ENCODE measurements at places on chromosomes 4 and X.

GRCh38 chrX:19772822-19773628 lies 114.4 kb downstream of the SH3KBP1 start:
- DNase-seq, result no peak

GRCh38 chrX:73561801-73562200 lies 1.2 kb upstream of the CHIC1 start:
- DNase-seq, result no peak

GRCh38 chrX:52216541-52216940 lies 31.9 kb downstream of the MAGED4 start:
- DNase-seq, result no peak

GRCh38 chr4:55547466-55547770 lies 709 bp upstream of the CLOCK start:
- DNase-seq, result no peak

- DNase-seq, result no peak
Measured at GRCh38 chrX:123181233-123181914, 2.7 kb upstream of the GRIA3 start.

DNA sequence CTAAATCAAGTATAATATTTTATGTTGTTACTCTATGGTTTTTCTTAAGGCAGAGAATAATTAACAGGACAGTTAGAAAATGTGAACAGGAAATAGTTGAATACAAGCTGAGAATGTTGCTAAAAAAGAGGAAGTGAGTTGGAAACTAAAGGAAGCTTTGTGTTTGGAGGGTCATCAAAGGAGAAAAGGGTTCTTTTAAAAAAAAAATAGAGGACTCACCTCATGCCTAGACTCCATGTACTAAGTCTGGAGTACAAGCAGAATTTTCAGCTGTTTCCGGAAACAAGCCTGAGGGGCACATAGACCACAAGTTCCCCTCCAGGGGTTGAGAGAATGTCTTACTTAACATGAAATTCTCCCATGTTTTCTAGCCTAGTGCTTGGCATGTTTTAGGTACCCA lies 20.1 kb upstream of the MAP7D3 start:
- DNase-seq, result no peak

DNA sequence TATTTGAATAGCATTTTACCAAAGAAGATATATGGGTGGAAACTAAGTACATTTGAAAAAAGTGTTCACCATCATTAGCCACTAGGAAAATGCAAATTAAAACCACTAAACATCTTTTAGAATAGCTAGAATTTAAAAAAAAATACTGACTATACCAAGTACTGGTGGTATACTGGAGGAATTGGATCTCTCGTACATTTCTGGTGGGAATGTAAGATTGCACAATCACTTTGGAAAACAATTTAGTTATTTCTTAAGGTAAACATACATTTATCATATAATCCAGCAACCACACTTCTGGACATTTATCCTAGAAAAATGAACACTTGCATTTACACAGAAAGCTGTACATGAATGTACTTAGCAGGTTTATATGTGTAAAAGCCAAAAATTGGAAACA lies 303.5 kb downstream of the MID1IP1 start:
- DNase-seq, result no peak

GRCh38 chr4:153140294-153140693 lies 63.9 kb upstream of the TRIM2 start:
- DNase-seq, result no peak

DNA sequence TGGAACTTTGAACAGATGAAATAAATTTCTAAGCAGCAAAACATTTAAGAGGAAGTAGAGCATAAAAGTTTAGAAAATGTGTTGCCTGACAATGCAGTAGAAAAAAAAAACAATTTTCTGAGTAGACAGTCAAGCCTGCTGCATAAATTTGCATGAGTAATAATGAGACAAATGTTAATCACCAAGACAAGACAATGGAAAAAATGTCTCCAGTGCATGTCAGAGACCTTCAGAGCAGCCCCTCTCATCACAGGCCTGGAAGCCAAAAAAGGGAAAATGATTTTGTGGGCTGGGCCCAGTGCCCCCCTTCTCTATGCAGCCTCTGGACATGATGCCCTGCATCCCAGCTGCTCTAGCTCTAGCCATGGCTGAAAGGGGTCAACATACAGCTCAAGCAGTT lies 204.6 kb downstream of the COX18 start:
- no peak for DNase-seq

GRCh38 chr4:179472164-179472563 lies 2029.9 kb upstream of the AGA start:
- DNase-seq, result no peak

- DNase-seq, result no peak
Measured at GRCh38 chr4:4719436-4719835, 140.0 kb upstream of the MSX1 start.

- DNase-seq, result no peak
Measured at GRCh38 chr4:56048702-56049431, 100.1 kb downstream of the CEP135 start.

GRCh38 chrX:110268395-110268794 lies 49.5 kb downstream of the AMMECR1 start:
- no peak for DNase-seq

- DNase-seq, result no peak
Measured at GRCh38 chr4:10703766-10704429, 19.3 kb upstream of the CLNK start.

GRCh38 chr4:183409483-183409882 lies 35.0 kb upstream of the CDKN2AIP start:
- no peak for DNase-seq

GRCh38 chrX:150337536-150337935 lies 25.6 kb upstream of the MAMLD1 start:
- no peak for DNase-seq

DNA sequence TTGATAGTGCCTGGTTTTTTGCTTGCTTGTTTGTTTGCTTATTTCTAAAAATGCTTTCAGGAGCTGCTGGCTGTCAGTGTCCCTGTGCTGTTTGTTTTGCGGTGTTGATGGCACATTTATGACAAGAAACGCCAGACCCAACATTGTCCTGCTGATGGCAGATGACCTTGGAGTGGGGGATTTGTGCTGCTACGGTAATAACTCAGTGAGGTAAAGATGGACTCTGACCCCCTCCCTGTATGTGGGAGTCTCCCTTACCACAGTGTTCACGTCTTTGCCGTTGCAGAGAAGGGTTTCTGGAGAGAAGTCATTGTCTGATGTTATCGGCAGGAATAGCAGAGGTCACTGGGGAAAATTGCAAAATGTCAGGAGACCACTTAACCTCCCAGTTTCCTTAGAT lies at the start of gene ARSH:
TSS of gene ARSH (plus strand) at position 52 of the 400 bp plus-strand sequence. CDS start at position 119, 67 bp downstream.
- no peak for DNase-seq

GRCh38 chrX:134908356-134908755 lies 82.4 kb upstream of the SMIM10 start:
- DNase-seq, result no peak

- DNase-seq, result peak; percentile 32
Measured at GRCh38 chr4:152780267-152780778, 569 bp downstream of the ARFIP1 start.

- DNase-seq, result no peak
Measured at GRCh38 chrX:13551610-13552009, 17.8 kb upstream of the EGFL6 start.

- DNase-seq, result no peak
Measured at GRCh38 chrX:16979226-16979625, 32.8 kb downstream of the REPS2 start.

GRCh38 chrX:20361081-20361889 lies 94.6 kb upstream of the RPS6KA3 start:
- no peak for DNase-seq

- peak; percentile 54 for DNase-seq
Measured at GRCh38 chr4:177119021-177119471, 190.6 kb upstream of the NEIL3 start.

GRCh38 chrX:133681421-133681820 lies 266.1 kb upstream of the GPC4 start:
- DNase-seq, result no peak

- DNase-seq, result no peak
Measured at GRCh38 chrX:97882306-97882705, 998.6 kb downstream of the RPA4 start.

GRCh38 chrX:45198301-45198700 lies 2.4 kb downstream of the DIPK2B start:
- DNase-seq, result no peak

DNA sequence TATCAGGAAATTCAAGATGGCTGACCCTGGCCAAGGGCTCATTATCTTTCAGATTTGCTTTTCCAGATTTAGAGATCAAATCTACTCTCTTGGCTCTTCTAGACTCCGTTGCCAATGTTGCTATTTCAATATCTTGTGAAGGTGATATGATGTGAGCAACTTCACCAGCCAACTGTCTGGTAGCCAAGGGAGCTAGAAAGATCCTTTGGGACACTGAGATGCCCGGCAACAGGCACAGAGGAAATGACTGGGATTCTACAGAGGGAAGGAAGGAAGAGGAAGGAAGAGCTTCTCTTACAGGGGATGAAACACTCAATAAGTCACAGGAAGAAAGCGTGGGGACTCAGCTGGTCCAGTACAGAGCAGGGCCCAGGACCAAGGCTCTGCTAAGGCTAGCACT lies 121.9 kb upstream of the GPC4 start:
- no peak for DNase-seq

- no peak for DNase-seq
Measured at GRCh38 chr4:4200624-4201023, 26.1 kb downstream of the OTOP1 start.

- no peak for DNase-seq
Measured at GRCh38 chr4:168759959-168760527, 250.0 kb downstream of the CBR4 start.

GRCh38 chrX:16012250-16012649 lies 111.1 kb upstream of the GRPR start:
- DNase-seq, result no peak

GRCh38 chr4:144449611-144450010 lies 196.3 kb upstream of the HHIP start:
- no peak for DNase-seq

DNA sequence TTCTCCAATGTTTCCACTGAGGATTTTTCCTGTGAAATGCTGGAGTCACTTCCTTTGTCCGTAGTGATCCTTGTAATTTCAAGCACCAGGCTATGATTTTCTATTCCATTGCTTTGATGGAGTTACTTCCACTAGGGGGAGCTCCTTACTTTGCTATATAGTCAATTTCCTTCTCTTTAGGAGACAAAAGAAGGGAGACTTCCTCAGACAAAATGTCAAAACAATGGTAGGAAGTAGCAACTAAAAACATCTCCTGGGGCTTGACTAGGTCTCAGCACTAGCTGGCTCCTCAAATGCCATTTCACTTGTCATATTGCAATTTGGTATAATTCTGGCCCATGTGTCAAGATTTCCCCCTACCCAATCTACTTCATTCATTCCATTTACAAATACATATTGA lies 24.1 kb downstream of the ZCCHC12 start:
- DNase-seq, result no peak

DNA sequence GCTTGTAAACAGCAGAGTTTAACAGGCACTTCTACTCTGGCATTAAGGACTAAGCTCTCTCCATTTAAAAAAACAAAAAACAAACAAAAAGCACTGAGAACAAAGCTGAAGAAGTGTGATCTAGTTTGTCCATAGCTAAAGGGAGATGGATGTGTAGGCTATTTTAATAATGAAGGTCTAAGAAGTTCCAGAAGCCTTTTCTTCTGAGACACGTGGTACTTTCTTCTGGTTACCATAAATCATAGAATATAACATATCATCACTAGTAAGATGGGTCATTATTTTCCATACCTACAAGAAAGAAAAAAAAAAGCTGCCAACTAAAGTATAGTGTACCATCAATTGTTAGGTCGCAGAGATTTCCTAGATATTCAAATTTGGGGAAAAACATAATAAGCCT lies 722 bp upstream of the NBDY start:
- DNase-seq, result no peak

DNA sequence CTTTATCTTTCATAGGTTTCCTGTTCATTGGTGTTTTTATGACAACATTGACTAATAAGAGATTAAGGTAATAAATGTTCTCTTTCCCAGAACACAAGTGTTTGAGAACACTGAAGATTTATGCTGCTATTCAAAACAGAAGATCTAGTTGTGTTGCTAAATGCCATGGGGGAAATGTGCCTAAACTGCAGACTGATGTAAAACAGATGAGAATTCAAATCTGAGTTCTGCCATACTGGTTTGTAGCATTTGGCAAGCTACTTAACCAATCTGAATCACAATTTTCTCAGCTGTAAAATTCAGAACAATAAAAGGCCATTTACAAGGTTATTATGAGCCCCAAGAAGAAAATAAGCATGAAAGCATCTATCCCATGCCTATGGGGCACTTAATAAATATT lies 2.3 kb downstream of the SLC10A6 start:
- DNase-seq, result no peak

- DNase-seq, result no peak
Measured at GRCh38 chr4:77454858-77455257, 150.8 kb upstream of the CXCL13 start.

DNA sequence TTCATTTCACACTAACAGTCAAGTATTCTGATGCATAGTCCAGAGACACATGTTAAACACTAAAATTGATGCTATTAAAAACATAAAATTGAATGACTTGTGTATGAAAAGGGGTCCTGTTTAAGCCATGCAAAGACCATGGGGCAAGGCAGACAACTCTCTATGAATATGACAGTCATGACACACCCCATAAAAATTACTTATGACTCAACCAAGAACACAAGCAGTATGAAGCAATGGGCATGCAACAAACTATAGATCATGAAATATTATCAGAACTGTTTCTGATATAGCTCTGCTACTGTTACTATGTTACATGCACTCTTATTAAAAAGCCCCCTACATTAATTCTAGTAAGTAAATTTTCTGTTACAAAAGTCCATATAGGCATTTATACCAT lies 57.5 kb upstream of the ZCCHC13 start:
- peak; percentile 14 for DNase-seq

GRCh38 chr4:62901101-62901500 lies 1508.1 kb downstream of the TECRL start:
- no peak for DNase-seq

GRCh38 chr4:48804584-48805301 lies 24.7 kb upstream of the FRYL start:
- no peak for DNase-seq

GRCh38 chr4:7067452-7068278 lies at the start of gene GRPEL1:
TSS of gene GRPEL1 (minus strand) at chr4:7068064. CDS start at chr4:7068032, 32 bp downstream.
- peak; percentile 99 for DNase-seq

DNA sequence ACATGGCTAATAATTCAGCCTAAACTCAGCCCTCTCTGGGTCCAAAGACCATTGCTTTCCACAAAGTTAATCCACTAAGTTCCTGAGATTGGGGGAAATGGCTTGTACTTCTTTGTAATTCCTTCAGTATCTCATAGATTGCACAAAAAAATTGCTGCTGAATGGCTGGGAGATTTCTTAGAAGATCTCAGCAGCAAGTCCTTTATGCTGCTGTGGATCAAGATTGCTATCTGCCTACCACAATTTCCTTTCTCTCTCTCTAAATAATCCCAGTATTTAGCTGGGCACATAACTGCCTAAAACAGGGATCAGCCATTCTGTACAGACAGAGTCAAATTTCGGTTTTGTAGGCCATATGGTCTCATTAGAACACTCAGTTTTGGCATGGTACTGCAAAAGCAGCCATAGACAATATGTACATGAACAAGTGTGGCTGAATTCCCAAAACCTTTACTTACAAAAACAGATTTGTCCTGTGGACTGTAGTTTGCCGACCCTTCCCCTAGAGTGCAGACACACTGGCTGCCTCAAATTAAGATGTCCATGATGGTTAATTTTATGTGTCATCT lies 18.5 kb upstream of the HOPX start:
- DNase-seq, result no peak

GRCh38 chr4:136751556-136751955 lies 780.7 kb downstream of the PCDH18 start:
- no peak for DNase-seq

GRCh38 chr4:4203688-4204400 lies 22.9 kb downstream of the OTOP1 start:
- no peak for DNase-seq

Measured in HS-5 (cell line).